Activated effector memory CD4-positive, alpha-beta T cell treated with anti-CD3 and anti-CD28 coated beads, Interleukin-2, amount 50 U/mL, for 16 hours (primary cell): ENCODE measurements at places on chromosomes 1 and 21.
A peak's percentile ranks its signal among the peaks of the same experiment; 100 is the strongest.

DNA sequence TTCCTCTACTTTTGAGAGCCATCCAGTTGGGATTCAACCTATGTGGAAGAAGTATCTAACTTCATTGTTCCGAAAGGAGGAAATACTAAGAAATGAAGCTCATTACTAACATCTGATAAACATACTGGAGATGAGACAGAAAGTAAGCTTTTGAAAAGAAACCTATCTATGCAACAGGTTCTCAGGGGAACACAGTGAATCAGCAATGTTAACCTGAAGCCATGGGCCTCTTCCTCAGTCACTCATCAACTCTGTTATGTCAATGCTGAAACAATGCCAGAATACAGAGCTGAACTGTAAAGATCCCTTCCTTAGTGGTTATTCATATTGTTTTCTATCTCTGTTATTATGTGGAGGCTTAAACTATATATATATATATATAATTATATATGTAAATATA is 55.5 kb upstream of the ESRRG start:
- no peak for DNase-seq

GRCh38 chr21:45640001-45640887 is 3.3 kb upstream of the PCBP3 start:
- peak; percentile 63 for DNase-seq

GRCh38 chr1:117672756-117673155 is 66.9 kb downstream of the TENT5C start:
- DNase-seq = no peak

DNA sequence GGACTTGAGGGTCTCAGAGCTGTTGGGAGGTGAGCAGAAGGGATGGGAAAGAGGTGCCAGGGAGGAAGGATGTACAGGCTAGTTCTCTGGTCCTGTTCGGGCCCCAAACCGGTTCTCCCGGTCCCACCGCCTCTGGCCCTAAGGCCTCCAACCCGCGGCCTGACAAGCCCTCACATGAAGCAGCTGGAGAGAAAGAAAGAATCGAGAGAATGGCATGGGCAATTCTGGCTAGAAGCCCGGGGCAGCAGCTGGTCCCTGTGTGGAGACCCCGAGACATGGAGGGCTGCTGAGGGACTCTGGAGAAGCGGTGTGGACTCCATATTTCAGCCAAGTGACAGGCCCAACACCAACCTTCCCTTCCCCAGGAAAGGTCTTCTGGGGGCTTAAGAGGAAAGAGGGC is 730 bp downstream of the CDC42SE1 start:
- peak; percentile 70 for DNase-seq

DNA sequence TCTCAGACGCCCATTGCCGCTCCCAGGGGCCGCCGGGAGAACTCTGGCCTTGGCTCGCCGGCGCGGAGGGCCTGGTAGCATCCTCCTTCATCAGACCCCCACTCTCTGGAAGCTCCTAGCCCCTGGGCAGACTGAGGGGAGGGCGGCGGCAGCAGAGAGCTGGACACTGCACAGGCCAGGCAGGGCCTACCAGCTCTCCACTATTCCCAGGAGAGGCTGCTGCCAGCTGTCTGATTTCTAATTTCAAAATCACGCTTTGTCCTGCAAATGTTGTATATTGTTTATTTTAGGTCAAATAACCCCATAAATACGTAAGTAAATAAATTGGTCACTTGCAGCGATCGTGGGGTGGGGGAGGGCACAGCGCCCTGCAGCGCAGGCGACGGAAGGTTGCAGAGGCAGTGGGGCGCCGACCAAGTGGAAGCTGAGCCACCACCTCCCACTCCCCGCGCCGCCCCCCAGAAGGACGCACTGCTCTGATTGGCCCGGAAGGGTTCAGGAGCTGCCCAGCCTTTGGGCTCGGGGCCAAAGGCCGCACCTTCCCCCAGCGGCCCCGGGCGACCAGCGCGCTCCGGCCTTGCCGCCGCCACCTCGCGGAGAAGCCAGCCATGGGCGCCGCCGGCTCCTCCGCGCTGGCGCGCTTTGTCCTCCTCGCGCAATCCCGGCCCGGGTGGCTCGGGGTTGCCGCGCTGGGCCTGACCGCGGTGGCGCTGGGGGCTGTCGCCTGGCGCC is at the start of gene MTARC1:
MTARC1 (plus strand) TSS at position 577 of the 732 bp plus-strand sequence; CDS start at position 609, 32 bp downstream.
- no peak for DNase-seq

DNA sequence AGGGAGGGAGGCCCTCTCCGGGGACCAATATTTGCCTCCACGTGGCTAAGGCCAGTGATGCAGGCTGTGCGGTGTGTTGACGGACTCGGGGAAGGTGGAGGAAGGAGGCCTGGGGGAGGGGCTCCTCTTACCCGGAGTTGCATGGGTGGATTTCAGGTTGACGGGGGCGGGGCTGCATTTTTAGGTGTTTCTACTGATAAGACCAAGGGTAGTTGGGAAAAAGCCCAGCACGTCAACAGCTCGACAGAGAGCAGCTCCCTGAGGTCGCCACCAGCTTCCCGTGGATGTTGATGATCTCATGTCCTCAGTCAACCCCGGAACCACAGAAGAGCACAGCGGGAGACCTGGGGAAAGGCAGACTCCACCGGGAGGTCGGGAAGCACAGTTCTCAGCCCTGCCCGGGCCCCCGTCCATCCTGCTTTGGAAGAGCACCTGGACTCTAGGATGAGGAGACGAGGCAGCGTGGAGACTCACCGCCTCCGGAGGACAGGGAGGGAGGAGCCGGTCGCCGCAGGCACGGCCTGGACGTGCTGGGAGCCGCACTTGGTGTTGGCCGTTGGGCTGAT is 32.9 kb upstream of the COL6A1 start:
- no peak for DNase-seq

GRCh38 chr1:23913212-23913880 is at the start of gene CNR2:
Gene CNR2 (minus strand): TSS chr1:23913362. CDS start chr1:23875617, 37,745 bp downstream.
- DNase-seq = no peak

DNA sequence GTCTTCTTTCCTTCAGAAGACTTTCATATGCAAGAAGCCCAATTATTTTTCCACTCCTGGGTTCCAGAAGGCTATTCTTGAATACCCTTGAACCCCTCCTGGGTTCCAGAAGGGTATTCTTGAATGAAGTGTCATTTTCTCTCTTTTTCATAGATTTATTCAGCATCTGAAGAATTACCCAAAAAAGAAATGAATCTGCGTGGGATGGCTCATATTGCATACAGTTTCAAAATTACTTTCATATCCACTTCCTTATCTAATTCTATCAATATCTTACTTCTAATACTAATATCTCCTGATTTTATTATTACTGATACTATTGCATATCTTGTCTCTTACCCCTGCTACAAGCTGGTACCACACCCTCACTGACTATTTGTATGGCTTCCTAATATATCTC is 22.6 kb upstream of the RABGAP1L start:
- DNase-seq = no peak

GRCh38 chr1:16172964-16173446 is 17.1 kb upstream of the EPHA2 start:
- no peak for DNase-seq
